ENCODE measurements at places on chromosomes 2 and 18. TPM values are rescaled to one million over a fixed set of nuclear protein-coding genes. Genes with fewer than 3 reads are reported as not detected.

Gene NETO1
- total RNA-seq: not detected

Gene RASGRP3
- 11.8 TPM for total RNA-seq

Gene NEB
- 0.40 TPM for total RNA-seq

Gene SERPINB3
- not detected for total RNA-seq

Gene STPG4
- total RNA-seq: 0.64 TPM

Gene UGT1A3
- not detected for total RNA-seq

Gene CASP10
- 45.0 TPM for total RNA-seq

Gene ADCY3
- 67.2 TPM for total RNA-seq
